Motor neuron (in vitro differentiated cells): ENCODE measurements at places on chromosomes 5 and 9. TPM values are rescaled to one million over a fixed set of nuclear protein-coding genes. Genes with fewer than 3 reads are reported as not detected.
A peak's percentile ranks its signal among the peaks of the same experiment; 100 is the strongest.

DNA sequence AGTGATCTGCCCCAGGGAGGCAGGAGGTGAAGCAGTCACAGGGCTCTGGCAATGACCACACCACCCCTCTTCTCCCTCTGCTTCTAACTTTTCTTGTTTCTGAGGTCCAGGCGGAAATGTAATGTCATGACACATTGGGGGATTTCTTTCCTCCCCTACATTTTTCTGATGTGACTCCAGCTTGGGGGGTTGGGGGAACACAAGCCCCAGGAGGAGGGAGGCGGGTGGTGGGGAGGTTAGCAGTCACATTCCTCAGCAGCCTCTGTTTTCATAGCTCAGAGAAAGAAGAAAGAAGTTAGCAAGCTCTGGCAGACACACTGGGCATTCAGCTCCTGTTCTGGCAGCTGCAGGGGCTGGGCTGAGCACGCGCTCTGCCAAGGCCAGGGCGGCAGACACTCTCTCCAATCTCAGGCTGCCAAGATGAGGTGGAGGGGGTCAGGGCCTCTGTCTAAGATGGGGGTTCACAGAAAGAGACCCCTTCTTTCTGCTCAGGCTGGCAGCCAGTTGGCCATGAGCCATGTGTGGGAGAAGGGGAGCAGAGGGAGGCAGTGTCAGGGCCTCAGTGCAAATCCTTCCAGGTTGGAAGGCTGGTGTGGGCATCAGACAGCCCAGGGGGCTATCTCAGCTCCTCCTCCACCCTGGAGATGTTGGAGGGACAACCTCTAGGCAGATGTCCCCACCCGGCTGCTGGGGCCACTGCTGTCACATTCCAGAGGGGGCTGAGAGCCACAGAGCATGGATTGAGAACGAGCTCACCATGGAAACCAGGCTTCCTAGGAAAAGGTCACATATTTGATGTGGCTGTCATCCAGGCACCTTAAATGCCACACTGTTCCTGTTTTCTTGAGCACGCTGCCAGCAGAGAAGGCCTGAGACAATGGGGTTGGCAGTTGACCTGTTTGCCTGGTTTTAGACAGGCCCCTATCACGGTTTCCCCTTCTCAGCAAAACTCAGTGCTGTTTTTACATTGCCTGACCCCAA lies 20.1 kb upstream of the PFDN1 start:
- ATAC-seq, result peak; percentile 82

- no peak for ATAC-seq
Observed at GRCh38 chr5:73789851-73790281, 163.9 kb downstream of the ARHGEF28 start.

GRCh38 chr9:20496328-20496727 lies 126.0 kb downstream of the MLLT3 start:
- ATAC-seq, result no peak

The RUSC2 gene
- total RNA-seq, result 13.6 and 14.7 TPM in 2 replicates

- no peak for ATAC-seq
Observed at GRCh38 chr5:111132731-111133435, 40.7 kb downstream of the WDR36 start.

DNA sequence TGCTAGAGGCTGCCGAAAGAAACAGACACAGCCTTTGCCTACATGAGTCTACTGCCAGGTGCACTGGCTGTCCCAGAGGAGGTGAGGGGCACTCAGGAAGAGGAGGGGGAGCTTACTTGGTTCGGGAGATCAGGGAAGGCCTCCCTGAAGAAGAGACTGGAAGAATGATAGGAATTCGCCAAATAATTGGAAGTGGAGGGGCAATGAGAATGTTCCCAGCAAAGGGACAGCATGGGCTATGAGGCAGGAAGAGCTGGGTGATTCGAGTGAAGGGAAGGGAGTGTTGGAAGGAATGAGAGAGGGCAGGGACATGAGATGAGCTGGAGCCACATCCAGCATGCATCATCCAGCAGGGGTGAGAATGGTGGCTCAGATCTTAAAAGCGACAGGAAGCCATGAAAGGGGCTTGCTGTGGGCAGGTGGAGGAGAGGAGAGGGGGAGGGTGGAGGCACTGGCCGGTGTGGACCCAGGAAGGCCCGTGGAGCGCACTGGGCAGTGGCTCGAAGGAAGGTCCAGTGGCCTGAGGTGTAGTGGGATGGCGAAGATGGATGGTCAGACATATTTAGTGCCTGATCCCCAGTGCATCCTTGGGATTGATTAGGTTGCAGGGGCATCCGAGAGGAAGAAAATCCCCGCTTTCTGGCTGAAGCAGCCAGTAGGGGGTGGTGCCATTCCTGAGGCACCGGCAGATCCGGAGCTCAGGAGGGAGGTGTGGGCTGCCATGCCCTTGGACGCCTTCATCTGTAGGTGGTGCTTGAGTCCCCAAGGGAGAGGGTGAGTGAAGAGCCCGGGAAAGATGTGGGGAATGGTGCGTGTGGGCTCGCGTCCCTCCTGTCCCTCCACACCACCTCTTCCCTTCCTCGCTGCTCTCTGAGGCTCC lies 53.5 kb upstream of the GARNL3 start:
- ATAC-seq, result no peak
